ENCODE measurements at places on chromosomes 7 and 10.
A peak's percentile ranks its signal among the peaks of the same experiment; 100 is the strongest.

GRCh38 chr7:55539380-55539779 is 32.9 kb downstream of the VOPP1 start:
- DNase-seq = no peak

- DNase-seq = no peak
Measured at GRCh38 chr7:88002617-88003016, 68.6 kb downstream of the ADAM22 start.

GRCh38 chr7:2307690-2308107 is 6.5 kb downstream of the SNX8 start:
- no peak for DNase-seq

DNA sequence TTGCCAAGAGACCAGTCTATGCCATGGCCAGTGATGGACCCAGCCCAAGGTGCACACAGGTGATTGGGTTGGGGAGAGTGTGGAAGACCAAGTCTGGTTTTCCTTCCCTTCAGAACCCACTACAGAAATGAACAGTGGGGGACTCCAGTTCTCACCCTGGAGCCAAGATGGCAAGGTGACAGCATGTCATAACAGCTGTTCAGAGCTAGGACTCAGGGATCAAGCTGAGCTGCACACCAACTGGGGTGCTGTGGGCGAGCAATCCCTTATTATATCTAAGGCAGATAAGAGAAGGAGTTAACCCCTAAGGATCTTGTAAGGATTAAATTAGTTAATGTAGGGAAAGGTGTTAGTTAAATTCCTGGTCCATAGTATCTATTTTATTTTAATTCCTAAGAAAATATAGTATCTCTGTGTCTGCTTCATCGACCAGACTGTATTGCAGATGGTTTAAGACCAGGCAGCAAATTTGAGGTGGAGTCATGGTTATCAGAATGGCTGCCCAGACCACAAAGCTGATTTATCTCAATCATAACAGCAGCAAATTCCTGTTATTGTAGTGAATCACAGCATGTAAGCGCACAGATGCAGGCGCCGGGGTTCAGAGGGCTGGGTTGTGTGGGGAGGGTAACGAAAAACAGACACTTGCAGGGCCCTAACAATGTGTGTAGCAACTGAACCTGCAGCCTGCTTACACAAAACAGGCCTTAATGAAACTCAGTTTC is 208.7 kb upstream of the ZNF32 start:
- DNase-seq = no peak

GRCh38 chr10:28331841-28332240 is 29.0 kb upstream of the MPP7 start:
- no peak for DNase-seq

DNA sequence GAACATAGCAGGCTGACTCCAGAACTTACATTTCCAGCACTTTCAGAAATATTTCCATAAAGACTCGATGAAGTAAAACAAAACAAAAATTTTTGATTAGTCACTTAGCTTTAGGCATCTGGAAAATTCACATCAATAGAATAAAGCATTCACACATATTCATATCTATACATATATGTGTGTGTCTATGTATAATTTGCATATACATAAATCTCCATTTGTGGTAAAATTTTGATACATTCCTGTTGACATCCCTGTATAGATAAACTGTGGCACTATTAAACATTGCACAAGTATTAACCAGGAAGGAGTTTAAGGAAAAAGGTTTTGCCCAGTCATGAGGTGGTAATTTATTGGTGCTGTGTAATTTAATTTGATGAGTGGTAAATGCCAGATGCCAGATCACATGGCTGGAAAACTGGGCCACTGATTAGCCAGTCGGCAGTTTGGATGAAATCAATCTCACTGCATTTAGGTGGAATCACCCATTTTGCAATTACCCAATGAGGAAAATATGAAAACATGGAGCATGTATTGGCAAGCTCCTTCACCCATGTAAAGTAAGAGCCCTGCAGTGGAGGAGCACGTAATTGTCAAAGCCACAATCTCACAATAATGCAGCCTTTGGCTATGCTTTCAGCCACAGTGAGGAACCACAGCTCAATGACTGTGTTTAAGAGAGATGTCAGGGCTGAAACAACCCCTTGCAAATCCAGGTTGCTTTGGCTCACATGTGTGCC is 294.6 kb downstream of the RNLS start:
- DNase-seq = no peak

- no peak for DNase-seq
Measured at GRCh38 chr10:76035206-76036110, 604.0 kb downstream of the LRMDA start.

GRCh38 chr10:114603303-114603702 is 54.8 kb downstream of the ABLIM1 start:
- DNase-seq = no peak

DNA sequence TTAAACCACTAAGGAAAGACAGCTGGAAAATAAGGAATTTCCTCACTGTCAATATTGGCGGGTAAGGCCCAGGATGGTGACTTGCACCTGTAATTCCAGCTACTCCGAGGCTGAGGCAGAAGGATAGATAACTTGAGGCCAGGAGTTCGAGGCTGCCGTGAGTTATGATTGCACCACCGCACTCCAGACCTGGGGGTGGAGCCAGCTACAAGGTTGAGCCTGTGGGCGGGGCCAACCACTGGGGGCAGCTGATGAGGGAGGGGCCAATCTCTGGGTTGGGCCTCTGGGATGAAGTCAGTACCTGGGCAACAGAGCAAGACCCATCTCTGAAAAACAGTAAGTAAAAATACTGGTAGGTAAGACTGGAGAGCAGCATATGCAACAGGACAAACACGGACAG is 80.1 kb upstream of the ADO start:
- no peak for DNase-seq

DNA sequence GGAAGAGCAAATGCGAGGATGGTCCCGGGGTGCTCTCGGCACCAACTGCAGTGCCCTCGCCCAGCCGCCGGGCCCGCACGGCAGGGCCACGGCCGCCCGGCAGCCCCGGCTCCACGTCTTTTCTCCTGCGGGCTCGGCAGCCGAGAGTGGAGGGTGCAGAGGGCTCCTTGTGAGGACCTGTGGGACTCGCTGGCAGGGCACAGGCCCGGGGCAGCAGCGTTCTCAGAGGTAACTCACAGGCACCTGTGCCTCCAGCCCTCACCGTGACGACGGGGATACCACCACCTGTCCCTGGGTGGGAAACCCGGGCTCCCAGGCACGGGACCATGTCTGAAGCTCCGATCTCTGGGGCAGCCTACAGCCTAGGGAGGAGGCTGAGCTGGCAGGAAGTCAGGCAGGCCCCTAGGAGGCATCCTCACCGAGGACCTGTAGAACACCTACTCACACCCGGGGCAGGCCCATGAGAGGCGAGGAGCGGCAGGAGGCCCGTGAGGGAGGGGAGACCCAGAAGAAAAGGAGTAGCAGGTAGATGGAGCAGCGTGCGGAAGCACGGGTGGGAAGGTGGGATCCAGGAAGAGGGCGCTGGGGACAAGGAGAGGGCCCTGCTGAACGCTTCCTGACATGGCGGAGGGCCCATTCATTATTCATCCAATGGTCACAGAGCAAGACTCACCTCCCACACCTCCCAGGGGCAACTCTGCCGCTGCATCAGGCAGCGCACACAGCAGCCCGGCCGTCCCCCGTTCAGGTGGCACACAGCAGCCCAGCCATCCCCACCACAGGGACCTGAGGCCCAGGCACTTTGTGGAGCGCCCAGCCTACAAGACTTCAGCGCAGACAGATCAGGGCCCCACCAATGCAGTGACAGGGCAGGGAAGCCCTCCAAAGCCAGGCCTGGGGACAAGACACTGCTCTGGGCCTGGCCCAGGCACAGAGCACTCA is 244.9 kb downstream of the MAD1L1 start:
- no peak for DNase-seq

- DNase-seq = no peak
Measured at GRCh38 chr10:22699976-22700375, 14.4 kb downstream of the PIP4K2A start.

GRCh38 chr7:29866490-29866930 is 60.2 kb downstream of the WIPF3 start:
- DNase-seq = peak; percentile 82

DNA sequence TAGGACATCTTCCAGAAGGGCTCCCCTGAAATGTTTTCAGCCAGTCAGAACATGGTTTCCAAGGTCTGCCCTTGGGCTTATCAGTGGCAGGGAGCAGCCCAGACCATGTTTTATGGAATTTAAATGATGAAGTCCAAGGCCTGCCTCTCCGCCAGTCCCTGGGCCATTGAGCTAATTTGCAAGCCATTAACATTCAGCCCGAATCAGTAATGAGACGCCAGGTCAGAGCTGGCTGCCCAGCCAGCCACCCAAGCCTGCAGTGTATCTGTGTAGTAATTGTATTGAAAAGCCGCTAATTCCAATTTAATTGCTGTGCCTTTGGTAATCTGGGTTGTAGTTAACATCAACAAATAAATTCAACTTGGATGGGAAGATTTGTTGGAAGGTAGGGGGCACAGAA is 131.4 kb downstream of the PAXIP1 start:
- no peak for DNase-seq

GRCh38 chr7:122135275-122135674 is 8.8 kb downstream of the AASS start:
- no peak for DNase-seq

GRCh38 chr10:79060641-79061255 is 8.0 kb upstream of the ZMIZ1 start:
- DNase-seq = no peak

GRCh38 chr10:84552478-84552877 is 224.1 kb downstream of the CCSER2 start:
- DNase-seq = no peak

- DNase-seq = no peak
Measured at GRCh38 chr7:100513212-100513810, 25.7 kb upstream of the AGFG2 start.

DNA sequence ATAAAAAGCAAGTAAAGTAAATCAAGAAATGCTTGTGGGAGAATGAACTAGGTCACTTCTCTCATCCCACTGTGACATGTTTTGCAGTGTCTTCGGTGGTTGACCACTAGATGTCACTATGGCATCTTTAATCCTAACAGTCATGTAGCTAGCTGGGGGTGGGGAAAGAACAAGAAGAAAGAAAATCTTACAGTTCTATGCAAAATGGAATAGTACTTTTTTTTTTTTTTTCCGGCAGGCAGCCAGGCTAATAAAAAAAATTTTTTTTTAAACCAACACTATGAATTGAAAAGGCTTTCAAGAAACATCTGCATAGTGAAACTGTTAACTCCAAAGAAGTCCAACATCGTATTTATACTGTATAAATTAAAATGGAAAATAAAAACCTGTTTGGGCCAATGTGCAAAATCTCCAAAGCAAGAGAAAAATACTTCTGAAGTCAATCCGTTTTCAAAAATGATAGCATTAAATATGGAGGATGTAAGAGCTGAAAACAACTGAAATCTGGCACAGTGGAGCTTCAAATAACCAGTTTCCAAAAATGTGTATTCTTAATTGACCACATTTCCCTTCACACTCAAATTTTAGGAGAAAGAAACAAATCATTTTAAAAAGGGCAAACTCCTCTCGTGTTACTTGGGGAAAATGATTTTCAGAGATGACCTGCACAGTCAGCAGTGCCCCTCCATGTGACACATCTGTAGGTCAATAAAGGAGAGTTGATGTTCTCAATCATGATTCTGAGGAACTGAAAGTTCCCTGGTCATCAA is 38.5 kb downstream of the CDK1 start:
- DNase-seq = peak; percentile 32

- DNase-seq = no peak
Measured at GRCh38 chr7:116978006-116978405, 24.7 kb downstream of the ST7 start.

- DNase-seq = peak; percentile 48
Measured at GRCh38 chr7:140656548-140657515, 15.9 kb upstream of the ADCK2 start.

GRCh38 chr7:45084336-45084735 is 4.4 kb downstream of the NACAD start:
- no peak for DNase-seq

DNA sequence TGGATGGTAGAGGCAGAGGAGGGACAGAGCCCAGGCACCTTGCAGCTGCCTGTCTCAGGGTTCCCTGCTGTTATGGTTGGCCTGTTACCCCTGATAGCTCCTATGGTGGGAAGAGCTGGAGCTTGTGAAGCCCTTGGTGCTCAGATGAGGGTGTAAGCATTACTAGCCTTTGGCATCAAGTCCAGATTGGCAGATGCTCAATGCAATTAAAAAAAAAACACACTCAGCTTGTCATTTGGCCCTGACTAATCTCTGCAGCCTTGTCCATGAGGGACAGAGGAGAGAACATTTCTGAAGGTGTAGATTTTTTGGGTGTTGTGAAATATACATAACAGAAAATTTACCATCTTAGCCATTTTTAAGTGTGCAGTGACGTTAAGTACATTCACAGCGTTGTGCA is 86.3 kb downstream of the PLPP4 start:
- DNase-seq = no peak

DNA sequence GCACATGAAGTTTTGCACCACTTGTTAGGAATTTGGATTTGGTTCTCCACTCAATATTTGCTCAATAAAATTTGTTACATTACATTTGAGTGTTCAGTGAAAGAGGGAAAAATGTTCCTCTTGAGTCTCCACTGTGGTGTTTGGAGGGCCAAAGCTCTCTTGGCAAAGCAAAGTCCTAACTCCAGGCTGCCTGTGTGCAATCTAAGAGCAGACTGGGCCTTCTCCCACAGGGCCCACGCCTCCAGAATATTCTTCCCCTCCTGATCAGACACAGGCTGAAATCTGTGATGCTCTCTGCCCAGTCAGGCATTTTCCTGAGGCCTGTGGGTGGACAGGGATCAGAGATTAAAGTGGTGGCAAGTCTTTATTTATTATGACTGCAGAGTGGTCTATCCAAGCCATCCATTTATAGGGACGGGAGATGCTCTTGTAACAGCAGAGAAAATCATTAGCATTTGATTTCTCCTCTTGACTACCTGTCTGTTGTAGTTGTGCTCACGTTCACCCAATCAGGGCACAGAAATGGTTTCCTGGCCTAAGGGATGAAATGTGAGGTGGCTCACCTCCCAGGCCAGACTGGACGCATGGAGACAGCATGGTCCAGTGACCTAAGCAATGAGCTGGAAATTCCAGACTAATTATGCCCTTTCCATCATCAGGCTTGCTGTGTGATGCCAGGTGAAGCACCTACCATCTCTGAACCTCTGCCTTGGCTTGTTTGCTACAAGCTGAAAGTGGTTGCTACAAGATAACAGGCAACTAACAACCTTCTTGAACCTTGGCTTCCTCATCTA is 147.1 kb upstream of the NRBF2 start:
- DNase-seq = no peak

GRCh38 chr10:77593771-77594470 is 43.7 kb downstream of the KCNMA1 start:
- no peak for DNase-seq

- no peak for DNase-seq
Measured at GRCh38 chr7:133056370-133057238, 25.3 kb downstream of the CHCHD3 start.

Measured in GDM1 (cell line).